NCI-H1436 treated with DMSO at 0.1 percent for 48 hours (cell line): ENCODE measurements at places on chromosomes 6 and 20.

GRCh38 chr20:63591786-63592355 is 17.8 kb upstream of the HELZ2 start:
- no peak for DNase-seq

DNA sequence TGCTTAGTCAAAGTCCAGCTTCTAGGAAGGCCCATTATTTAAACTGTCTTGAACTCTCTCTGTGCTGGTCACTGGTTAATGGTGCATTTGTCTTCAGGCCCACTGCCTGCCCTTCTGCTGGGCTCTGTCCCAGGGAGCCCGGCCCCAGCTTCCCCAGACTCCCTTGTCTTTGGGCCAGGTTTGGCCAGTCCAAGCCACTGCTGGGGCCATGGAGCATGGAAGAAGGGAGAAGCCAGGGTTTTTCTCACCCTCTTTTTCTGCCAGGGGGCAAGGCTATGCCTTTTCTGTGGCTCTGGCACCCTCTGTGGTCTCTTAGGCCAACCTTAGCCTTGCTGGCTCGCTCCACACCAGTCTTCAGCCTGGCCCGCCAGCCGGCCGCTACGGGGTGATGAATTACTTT is 390.0 kb upstream of the SULF2 start:
- no peak for DNase-seq

GRCh38 chr20:20824924-20825584 is 112.6 kb upstream of the RALGAPA2 start:
- DNase-seq = no peak

DNA sequence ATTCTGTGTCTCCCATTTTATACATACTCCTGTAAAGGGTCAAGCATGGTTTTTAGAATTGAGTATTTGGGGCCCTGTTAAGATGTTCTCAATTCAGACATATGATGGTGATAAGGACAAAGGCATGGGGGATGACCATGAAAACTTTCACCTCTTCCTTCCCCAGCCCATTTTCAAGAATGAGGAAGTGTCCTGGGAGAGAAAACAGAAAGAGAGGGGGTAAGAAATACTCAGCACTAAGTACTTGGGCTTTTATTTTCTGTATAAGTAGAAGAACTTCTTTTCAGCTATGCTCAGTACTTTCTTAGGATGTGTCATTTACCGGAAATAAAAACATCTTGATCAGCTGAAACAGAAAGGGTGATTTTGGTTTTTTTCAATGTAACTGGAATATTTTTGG is 10.9 kb upstream of the MBOAT1 start:
- no peak for DNase-seq

GRCh38 chr6:75437421-75437891 is 56.1 kb downstream of the FILIP1 start:
- DNase-seq = no peak

DNA sequence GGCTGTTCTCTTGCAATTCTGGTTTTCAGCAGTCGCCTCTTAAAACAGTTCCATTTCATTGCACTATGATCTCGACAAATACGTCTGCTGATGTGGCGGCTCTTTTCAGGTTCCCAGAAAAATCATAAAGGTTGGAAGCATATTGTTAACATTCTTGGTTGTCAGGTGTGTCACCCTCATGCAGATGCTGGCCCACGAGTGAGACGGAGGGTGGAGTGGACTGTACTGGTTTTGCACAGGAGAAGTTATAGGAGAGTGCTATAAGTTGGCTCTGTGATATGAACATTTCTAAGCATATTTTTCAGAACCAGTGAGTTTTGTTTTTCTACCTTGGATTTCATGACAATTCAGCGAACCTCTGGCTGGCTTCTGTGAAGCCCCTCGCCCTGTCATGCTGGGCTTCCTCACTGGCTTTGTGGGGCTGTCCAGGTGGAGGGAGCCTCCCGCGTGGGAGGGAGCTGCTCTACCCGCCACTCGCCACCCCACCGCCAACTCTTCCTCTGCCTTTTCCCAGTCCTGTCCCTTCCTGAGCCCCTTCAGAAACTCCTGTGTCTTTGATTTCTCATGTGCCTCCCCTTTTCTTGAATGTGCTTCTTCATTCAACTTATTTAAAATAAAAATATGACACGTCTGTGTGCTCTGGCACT is 10.6 kb downstream of the IRF4 start:
- DNase-seq = no peak

DNA sequence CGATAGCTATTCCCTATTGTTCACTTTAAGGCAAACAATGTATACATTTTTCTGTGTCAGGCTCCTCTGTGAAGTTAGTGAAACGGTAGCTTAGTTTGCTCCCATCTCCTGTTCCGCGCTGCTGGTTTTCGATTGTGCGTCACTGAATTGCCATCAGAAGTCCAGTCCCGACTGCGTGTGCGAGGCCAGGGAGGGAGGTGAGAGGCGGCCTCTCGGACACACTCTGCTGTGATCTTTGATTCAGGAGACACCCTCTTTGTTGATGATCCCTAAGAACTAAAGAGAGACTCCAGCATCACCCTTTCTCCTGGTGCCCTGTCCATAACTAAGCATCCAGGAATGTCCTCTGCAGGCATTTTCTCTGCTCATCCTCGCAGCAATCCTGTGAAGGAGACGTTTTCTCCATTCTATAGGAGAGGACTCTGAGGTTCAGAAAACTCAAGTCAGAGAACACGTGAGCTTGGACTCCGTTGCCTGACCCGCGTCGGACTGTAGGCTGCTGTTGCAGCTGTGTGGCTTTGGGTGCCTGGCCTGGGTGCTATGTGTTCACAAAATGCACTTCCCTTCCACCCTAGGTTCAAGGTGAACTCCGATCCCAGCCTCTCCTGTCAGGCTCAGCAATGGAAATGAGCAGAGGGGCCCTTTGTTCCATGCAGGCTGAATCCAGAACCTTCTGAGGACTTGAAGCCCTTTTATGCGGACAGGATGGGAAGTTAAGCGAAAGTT is 24.1 kb upstream of the UNC93A start:
- DNase-seq = no peak

GRCh38 chr20:39849664-39850063 is 839.4 kb downstream of the MAFB start:
- no peak for DNase-seq
